ENCODE measurements at places on chromosomes 1 and 21.

DNA sequence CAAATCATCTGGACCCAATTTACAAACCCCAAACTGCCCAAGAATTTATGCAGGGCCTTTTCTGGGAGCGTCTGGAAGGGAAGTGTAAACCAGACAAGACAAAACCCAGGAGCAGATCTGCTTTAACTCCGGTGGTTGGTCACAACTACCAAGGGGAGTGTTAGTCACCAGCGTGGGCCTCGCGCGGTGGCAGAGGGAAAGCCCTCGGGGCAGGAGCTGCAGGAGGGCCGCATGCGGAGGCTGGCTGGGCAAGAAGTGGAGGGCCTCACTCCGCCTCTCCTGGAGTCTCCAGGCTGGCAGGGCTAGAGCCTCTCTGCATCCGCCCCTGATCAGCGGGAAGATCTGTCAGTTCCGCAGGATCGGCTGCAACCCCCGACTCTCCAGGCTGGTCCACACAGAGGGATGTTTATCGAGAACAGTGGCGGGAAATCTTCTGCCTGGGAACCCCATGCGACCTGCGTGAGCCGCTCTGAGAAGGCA, 2.0 kb downstream of the COL24A1 start:
- no peak for DNase-seq

- no peak for DNase-seq
Measured at GRCh38 chr21:33128538-33128937, 58.6 kb downstream of the OLIG1 start.

- no peak for DNase-seq
Measured at GRCh38 chr1:41020654-41021053, 871 bp downstream of the SLFNL1 start.

DNA sequence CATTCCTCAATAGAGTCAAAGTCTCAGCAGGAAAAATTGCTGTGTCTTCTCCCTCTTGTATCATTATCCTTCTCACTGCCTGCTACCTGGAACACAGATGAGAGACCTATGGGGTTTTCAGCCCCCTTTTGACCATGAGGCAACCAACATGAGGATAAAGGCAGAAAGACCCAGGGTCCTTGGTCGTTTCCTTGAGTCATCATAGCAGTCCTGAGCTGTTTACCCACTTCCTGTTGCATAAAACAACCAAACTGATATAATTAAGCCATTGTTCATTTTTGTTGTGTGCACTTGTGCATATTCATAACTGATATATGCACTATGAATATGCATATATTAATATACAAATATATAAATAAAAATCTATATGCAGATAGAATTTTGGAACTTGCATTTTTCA, 188.3 kb upstream of the MAP1LC3C start:
- no peak for DNase-seq

DNA sequence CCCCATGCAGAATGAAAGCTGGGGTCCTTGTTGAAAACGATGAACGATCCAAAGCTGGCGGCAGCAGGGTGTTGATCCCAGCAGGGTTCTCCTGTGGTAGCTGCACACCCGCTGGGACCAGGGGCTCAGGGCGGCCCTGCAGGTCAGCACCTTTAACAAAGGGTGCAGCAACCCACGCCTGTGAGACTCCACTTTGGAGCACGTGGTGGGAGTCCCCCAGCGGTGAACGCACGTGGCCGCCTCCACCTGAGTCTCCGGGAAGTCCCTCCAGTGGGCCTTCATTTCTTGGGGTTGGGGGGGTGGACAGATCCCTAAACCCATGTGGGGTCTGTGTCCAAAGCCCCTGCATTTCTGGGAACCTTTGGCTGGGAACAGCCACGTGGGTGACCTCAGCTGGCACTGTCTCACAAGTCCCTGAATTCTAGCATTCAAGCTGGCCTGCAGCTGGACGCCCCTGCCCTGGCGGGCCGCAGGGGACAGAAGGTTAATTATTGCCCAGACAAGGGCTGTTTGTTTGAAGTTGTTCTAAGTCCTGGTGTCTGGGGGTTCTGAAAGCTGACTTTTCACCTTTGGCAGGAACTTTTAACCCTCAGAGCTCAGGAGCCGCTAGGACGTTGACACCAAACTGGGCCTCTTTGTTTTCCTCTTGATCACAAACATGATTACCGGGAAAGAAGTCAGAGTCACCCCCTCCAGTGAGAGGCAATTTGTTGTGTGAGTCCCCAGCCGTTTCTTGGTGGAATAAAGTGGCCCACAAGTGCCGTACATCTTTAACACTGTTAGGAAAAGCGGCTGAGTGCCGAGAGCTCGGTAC, 64.5 kb downstream of the COL18A1 start:
- DNase-seq = no peak

DNA sequence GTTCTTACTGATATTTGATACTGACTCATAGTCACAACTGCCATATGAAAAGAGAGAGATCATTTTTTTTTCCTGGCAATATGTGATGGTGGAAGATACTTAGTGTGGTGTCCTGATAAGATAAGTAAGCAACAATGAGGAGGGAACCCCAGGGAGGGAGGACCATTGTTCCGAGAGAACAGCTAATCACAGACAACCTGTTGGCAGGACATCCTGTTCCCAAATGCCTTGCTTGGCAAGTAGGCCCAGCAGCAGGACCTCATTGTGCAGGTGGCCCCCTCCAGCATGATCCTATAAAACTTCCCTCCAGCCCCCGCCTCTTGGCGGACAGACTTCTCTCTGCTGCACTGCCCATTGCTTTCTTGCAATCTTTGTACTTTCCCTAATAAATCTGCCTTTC, 329.4 kb upstream of the CHRM3 start:
- no peak for DNase-seq

GRCh38 chr1:4674117-4674516, 19.7 kb downstream of the AJAP1 start:
- no peak for DNase-seq

DNA sequence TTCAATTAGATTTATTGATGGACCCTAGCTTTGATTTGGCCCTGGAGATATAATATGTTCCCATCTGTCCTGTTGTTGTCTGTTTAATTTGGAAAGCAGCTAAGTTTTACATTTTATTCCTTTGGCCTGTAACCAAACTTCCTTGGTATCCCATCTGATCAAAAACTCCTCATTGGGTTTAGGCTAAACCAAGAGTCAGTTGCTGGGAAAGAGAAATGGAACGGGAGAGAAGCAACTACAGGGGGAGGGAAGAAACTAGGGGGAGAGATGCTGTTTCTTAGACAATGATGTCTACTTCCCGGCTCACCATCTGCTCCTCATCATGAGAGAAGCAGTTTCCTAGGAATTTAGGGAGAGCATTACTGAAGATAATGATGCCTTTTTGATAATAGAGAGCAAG, 141.8 kb downstream of the SYT2 start:
- DNase-seq = no peak

GRCh38 chr1:16073490-16074119, at the start of gene FAM131C:
TSS of gene FAM131C (minus strand) at chr1:16073651. CDS start at chr1:16073442, 209 bp downstream.
- no peak for DNase-seq

- no peak for DNase-seq
Measured at GRCh38 chr1:180785291-180785690, 127.4 kb upstream of the KIAA1614 start.

DNA sequence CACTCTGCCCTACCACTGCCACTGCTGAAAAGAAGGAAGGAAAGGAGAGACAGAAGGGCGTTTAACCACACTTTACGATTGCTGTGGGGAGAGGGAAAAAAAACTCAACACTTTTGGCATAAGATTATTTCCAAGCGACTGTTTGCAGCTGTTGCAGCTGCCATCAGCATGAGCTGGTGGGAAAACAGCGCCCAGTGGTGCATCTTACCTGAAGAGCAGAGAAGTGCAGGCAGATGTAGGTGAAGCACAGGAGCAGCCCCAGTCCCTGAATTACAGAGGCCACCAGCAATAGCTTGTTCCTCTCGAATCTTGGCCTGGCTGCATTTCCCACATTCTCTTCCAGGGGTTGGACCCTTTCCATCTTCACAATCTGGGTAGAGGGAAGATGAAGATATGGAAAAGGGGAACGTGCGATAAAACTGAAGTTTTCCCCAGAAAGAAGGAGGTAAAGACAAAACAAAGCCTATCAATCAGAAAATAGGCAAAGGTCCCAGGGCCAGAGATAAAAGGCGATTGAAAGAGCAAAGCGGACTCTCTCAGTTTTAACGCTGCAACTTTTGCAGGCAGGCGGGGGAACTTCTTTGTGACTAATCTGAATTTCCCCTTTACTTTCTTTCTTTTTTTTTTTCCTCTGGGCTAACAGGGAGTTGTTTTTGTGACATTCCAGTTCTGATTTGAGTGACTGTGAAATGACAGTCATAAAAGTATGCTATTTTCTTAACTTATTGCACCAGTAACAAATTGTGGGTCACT, at the start of gene TNFSF4:
Gene TNFSF4 (minus strand): TSS at position 516 of the 753 bp plus-strand sequence. CDS start 155 bp downstream, at position 361.
- no peak for DNase-seq

GRCh38 chr1:75725861-75726361, 1.4 kb downstream of the ACADM start:
- DNase-seq = no peak

- DNase-seq = no peak
Measured at GRCh38 chr1:22633697-22634463, 2.5 kb upstream of the C1QA start.

DNA sequence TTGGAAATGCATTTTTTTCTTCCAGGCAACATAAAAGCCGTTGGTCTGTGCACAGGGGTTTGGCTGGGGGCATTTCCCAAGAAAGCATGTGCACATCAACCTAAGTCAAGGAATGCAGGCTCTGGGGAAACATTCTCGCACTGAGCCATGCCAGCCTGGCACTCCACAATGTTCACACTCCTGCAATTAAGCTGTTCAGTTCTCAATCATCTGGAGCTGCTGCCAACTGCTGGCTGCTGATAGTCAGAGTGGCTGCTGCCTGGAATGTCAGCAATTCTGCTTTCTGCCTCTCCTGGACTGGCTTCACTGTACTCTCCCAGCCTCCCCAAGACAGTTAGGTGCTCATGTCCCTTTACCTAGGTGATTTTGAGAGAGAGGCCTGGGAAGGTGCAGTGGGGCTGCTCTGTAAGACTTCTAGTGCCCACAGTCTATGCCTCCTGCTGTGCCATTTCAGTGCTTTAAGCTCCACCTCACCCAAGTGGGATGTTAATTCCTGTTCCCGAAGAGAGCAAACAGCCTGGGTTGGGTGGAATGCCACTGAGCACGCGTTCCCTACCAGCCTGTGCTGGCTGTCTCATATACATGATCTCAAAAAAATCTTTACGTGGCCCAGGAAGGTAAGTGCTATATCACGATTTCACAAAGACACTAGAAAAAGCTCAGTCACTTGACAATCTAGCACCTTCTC, 131.7 kb downstream of the BRINP2 start:
- no peak for DNase-seq

- DNase-seq = no peak
Measured at GRCh38 chr1:61391730-61392129, 309.4 kb downstream of the NFIA start.

- peak; percentile 53 for DNase-seq
Measured at GRCh38 chr1:53393325-53393792, 65.5 kb upstream of the LRP8 start.

Data from stimulated activated CD8-positive, alpha-beta memory T cell treated with anti-CD3 and anti-CD28 coated beads, Interleukin-2, amount 100 ng/mL, for 1 hour (primary cell).